Activated T-helper 2 cell treated with anti-CD3 and anti-CD28 coated beads, Interferon-gamma antibody, Interleukin-2, Interleukin-4, amounts not matched to agents 10 μg/mL and 5 μg/mL and 100 μg/mL, durations not matched to agents 14 hours and 24 hours and 36 hours (primary cell): ENCODE measurements at places on chromosomes 13 and 19.

DNA sequence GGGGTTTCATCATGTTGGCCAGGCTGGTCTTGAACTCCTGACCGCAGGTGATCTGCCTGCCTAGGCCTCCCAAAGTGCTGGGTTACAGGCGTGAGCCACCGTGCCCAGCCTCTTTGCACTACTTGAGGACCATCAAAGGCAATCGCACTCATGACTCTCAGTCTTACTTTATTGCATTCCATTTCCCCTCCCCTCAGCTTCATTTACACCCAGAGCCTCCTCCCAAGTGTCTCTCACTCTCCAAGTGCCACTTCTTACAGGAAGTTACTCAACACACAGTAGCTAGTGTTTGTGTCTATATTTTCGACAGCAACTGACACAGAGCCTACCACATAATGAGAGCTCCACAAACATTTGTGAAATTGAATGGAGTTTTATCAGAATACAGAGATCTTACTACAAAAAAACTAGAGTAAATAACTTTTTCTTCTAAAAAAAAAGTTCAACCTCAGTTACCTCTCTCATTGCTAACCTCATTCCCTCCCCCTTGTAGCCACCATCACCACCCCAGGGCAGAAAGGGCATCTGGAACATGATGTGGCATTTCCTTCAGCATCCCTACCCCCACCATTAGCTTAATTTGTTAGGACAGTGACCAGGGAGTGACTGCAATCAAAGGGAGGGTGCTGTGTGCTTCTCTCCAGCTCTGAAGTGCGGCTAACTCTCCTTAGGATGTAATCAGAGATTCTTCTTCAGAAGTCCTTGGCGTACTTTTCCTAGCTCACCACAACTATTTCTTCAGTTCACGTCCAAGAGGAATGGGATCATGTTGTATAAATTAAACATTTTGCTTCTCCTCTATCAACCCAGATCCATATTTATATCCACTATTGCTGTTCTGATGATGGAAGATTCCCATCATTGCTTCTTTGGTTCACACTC, 17.0 kb upstream of the RUBCNL start:
- DNase-seq = no peak

- no peak for DNase-seq
Observed at GRCh38 chr13:111183959-111184358, 68.8 kb downstream of the ARHGEF7 start.

DNA sequence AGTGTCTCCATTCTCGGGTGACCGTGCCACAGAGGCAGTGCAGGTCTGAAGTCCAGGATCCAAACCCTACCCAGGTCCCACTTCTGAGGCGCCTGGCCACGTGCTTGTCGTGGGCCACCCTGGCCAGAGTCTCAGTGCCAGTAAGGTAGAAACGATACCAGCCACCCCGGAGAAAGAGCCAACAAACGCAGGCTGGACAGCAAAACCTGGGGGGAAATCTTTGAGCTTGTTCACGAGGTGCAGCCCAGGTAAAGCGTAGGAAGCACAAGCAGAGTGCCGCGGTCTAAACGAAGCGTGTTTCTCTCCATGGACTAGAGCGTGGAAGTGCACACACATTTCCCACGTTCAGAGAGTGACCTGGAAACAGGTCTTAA, 95.6 kb downstream of the ATP11A start:
- no peak for DNase-seq

DNA sequence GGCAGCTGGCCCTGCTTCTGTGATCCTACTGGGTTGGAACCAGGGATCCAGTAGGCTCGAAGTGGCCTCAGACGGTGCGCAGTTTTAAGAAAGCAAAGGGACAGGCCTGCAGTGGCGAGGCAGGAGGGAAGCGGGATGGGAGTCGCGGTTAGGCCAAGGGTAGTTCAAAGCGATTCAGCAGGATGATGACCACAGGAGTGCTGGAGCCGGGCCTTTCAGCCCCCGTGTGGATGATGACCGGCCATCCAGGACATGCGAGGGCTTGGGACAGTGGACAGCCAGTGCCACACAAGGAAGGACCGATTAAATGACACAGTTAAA, 854 bp downstream of the RNASEH2B start:
- no peak for DNase-seq

- no peak for DNase-seq
Observed at GRCh38 chr13:42804244-42804874, 23.0 kb downstream of the FAM216B start.
